ENCODE measurements at places on chromosomes 1 and 21.

DNA sequence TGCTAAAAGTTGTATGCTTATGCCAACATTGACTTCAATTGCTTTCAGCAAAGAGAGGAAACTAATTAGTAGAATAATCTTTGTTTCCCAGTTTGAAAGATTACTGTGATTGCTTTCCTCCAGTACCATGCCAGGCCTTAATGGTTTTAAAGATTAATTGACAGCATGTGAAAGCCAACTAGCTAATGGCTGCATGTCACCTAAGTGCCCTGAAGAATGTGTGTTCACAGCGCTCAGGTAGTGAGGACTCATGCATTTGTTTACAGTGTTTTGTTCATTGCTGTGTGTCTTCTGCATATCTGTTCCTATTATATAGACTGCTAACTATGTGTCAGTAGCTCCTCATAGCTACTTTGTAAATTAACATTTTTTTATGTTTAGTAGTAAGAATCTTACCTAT, 335.6 kb downstream of the LRRIQ3 start:
- no peak for DNase-seq

- DNase-seq = peak; percentile 54
Observed at GRCh38 chr1:21024918-21025317, 151.8 kb downstream of the EIF4G3 start.

DNA sequence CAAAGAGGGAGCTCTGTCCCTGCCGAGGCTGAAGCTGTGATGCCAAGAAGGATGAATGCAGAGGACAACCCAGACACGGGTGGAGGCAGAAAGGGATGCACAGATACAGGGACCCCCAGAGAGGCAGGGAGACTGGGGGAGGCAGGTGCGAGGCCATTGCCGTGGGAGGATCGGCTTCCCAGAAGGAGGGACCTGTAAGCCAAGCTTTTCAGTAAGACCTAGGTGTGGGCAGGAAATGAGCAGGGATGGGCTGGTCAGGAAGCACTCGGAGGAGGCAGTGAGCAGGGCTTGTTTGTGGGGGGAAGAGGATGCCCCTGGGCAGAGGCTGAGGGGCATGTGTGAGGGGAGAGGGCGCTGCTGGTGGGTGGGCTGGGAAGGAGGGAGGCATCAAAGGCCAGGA, 67.7 kb upstream of the WNT4 start:
- DNase-seq = no peak

DNA sequence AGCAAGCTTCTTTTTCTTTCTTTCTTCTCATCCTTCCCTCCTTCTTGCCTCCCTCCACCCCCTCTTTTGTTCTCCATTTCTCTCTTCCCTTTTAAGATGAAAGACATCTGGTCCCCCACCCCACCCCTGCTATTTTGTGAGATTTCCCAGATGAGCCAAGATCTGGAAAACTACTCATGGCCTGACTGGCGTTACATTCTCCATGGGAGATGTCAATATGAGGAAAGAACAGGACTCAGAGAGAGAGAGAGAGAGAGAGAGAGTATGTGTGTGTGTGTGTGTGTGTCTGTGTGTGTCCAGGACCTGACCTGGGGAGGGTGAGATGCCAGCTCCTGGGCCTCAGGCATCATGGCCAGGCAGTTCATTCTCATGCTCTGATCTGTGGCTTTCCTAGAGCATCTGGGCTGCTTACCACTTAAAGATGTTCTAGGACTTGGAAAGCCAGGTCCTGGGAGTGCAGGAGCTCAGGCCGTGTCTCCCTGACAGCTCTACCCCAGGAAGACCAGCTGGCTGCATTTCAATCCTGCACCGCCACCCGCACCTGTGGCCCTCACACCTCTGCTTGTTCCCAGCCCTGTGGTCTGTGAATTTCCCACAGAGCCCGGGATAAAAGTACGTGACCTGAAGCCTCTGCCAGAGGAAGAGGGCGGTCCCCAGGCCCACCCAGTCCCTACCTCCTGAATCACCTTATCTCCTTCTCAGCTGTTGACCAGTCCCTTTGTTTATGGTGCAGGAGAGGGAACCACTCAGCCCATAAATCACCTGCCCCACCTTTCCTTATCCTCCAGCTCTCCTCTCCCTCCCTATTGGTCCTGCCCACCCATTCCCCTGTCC, 3.2 kb upstream of the BEST4 start:
- DNase-seq = no peak

GRCh38 chr1:201254625-201255478, 28.5 kb upstream of the PKP1 start:
- DNase-seq = peak; percentile 56

- DNase-seq = peak; percentile 58
Observed at GRCh38 chr1:205375835-205376545, 19.3 kb upstream of the KLHDC8A start.

- DNase-seq = no peak
Observed at GRCh38 chr1:163799190-163799805, 477.5 kb downstream of the NUF2 start.

GRCh38 chr1:50929376-50929958, 30.6 kb downstream of the FAF1 start:
- peak; percentile 3 for DNase-seq

DNA sequence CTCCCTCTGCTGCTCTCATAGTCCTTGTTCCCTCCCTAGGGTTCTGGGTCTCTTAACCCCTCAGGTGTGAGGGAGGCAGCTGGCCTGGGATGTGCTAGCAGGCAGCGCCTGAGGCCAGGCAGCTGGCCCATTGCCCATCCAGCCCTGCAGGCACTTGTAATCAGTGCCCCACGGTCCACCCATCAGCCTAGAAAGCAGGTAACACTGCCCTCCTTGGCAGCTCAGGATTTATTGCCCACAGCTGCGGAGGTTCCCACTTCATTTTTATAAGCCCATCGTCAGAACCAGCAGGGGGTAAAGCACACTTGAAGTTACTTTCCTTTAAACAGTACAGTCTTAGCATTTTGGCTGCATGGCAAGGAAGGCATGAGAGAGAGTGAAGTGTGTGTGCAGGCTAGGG, 70.6 kb downstream of the TMEM53 start:
- DNase-seq = no peak

- DNase-seq = peak; percentile 28
Observed at GRCh38 chr21:44846485-44847260, 26.8 kb downstream of the PTTG1IP start.

GRCh38 chr1:202569393-202570322, 140.6 kb downstream of the SYT2 start:
- DNase-seq = no peak

- DNase-seq = no peak
Observed at GRCh38 chr1:63124666-63125191, 197.6 kb upstream of the FOXD3 start.

DNA sequence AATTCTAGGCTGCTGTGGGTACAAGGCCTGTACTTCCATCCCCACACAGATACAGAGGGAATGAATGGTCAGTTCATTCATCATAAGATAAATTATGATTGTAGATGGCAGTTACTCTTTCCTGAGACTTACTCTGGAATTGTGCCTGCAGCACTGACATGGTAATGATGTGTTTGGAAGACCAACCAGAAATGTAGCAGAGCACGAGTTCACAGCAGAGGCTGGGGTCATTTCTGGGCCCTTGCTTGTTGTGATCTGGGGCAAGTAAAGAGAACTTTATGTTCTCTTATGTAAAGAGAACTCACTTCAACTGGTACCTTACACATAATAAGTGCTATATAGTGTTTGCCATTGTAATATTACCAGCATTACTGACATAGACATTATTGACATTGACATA, 411.9 kb downstream of the NTNG1 start:
- DNase-seq = no peak

DNA sequence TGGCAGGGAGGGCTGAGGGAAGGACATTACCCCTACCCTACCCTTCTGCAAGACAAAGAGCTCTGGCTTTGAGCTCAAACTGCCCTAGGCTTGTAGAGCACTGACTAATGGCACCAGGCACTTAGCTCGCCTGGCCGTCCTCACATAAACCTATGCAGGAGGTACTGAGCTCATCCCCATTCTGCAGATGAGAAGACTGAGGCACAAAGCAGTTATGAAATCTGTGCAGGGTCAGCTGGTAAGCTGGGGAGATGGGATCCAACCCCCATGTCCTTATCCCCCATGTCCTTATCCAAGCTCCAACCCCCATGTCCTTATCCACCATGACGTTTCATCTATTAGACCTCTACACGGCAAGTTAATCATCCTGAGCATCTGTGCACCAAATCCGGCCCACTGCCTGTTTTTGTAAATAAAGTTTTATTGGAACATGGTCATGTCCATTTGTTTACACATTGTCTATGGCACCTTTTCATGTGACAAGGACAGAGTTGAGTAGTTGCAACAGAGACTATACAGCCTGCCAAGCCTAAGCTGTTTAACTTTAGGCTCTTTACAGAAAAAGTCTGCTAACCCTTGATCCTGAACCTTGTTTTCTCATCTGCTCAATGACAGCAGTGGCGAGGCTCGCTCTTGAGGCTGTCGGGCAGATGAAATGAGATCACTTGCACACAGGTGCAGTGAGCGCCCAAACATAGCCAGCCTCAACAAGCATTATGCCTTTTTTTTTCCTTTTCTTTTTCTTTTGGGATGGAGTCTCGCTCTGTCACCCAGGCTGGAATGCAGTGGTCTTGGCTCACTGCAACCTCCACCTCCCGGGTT, 86.8 kb downstream of the FBXO2 start:
- DNase-seq = no peak

DNA sequence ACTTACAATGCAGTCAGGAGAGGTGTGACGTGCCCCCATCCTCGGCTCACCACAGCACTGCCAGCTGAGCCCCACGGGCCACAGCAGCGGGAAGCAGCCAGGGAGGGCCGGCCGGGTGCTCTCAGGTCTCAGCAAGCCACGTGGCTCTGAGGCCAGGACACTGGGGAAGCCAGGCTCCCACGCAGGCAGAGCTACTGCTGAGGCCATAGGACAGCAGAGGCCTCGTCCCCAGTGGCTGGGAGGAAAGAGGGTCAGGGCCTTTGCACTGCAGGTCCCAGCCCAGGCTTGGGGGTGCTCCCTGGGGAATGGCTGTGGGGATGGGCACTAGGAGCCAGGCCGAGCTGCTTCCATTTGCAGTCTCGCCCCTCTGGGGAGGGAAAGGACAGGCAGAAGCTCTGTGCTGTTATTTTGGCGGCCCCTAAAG, 5.8 kb downstream of the LRRC47 start:
- DNase-seq = no peak

DNA sequence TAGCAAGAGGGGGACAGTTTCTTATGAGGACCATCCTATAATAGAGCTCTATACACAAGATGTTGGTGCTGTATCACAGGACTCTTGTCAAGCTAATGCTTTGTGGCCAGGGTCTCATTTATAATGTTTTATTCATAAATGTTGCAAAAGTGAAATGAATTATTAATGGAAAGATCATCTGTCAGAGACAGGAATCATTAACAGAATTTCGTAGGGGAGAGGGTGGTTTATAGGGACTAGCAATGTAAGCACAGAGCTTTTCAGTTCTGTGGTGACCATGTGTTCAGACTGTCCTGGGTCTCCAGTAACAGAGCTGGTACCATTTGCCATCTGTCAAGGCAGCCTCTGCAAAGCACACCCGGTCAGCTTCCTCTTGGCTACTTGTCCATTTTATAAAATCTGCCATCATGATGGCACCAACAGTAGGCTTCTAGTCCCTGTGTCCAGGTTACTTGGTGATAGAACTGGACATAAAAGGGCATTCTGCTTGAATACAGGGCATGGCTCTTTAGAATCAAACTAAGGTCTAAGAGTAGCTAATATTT, 36.2 kb downstream of the LPAR3 start:
- DNase-seq = no peak

DNA sequence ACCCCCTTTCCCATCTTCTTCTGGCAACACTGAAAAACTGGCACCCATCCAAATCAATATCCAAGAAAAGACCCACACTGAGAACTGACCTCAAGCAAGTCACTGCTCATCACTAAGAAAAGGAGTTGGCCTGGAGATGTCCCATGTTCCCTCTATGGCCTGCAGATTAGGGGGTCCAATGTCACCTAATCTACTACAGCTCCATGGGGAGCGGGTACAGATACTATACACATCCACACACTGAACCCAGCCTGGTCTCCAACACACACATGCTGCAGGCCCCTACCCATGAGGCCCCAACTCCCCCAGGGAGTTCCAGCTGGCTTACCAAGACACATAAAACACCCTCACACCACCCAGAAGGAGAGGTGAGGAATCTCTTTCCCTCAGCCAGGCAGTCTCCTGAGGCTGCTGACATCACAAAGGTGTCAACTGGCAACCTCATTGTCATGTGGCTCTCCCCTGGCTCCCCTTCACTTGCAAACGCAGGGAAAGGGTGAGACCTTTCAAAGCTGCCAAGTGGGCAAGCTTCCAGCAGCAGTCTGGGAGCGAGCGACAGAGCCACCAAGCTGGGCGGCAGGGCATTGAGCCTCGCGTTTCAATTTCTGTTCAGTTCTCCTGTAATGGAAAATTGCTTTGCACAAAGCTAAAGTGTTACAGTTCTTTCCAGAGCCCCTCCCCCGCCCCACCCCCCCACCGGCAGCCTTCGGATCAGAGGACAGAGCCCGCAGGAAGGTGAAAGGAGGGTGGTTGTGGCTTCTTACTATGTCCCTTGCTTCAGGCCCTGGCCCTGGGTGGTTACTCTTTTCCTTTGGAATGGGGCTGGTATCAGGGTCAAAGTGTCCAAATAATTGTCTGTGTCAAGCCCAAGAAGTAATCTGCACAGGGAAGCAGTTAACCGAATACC, at the start of gene LRRC52:
Gene LRRC52, plus strand, starts transcription at position 469 of the 907 bp plus-strand sequence. Its CDS starts 297 bp downstream, at position 766.
- no peak for DNase-seq

DNA sequence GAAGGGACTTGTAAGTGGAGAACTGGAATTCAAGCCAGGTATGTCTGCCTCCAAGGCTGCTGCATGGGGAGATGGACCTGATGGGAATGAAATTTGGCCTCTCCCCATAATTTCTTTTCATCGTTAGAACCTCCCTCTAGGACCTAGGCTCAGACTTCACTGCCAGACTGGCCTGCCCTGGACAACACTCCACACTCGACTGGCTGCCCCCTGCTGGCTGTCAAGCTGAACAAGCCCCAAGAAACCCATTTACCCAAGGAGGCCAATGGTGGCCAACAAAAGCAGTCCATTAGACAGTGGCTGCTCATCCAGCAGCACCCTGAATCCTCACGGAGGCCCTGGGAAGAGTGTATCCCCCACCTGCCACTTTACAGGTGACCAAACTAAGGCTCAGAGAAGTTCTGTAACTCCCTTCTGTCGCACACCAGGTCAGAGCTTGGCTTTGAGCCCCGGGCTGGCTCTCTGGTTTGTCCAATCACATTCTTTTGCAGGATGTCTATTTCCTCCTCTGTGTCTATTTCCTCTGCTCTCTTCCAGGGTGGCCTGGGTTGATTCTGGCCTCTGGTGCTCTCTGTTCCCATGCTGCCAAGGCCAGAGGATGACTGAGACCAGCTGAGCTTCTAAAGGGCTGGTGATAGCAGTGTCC, 3.8 kb downstream of the RNF186 start:
- DNase-seq = no peak

DNA sequence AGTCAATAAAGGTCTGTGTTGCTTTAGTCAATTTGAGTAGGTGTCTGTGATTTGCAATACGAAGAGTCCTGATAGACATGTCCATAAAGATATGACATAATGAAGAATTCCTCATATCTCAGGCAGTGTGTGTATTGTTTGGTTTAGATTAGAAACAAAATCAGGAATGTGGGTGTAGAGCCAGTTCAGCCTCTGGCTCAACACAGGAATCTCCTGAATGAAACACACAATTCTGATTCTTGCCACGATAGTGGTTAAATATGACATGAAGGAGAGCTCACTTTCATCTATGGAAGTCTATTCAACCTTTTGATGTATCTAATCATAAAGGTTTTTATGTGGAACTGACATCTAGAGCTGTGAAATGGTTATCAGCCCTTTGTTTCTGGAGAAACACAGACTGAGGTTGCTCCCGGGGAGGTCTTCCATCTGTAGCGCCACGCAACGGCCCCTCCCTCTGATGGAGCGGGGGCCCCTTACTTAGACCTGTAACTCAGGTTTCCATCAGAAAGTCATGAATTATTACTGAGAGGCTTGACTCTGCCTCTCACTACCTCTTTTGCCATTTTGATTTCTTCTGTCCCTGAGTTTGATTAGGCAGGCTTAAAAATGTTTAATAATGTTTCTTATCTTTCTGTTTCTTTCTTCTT, 19.5 kb downstream of the TSPAN2 start:
- no peak for DNase-seq
